Activated T-helper 1 cell treated with anti-CD3 and anti-CD28 coated beads, Interleukin-12 subunit alpha, Interleukin-12 subunit beta, Interleukin-2, Interleukin-4 antibody, amounts not matched to agents 30 ng/mL and 10 ng/mL and 1 ng/mL, durations not matched to agents 14 hours and 24 hours and 36 hours (primary cell): ENCODE measurements at places on chromosomes 6 and 20.
A peak's percentile ranks its signal among the peaks of the same experiment; 100 is the strongest.

GRCh38 chr20:1434571-1435336 is 31.9 kb downstream of the NSFL1C start:
- H3K36me3 ChIP-seq: peaks cover 11% of the 10 kb centered on the region
- H3K4me1 ChIP-seq: peaks cover 48% of the 10 kb centered on the region
- H3K27me3 ChIP-seq: peaks cover 34% of the 10 kb centered on the region
- DNase-seq: peak; percentile 77
- H3K4me3 ChIP-seq: peak overlapping the region; percentile 37

DNA sequence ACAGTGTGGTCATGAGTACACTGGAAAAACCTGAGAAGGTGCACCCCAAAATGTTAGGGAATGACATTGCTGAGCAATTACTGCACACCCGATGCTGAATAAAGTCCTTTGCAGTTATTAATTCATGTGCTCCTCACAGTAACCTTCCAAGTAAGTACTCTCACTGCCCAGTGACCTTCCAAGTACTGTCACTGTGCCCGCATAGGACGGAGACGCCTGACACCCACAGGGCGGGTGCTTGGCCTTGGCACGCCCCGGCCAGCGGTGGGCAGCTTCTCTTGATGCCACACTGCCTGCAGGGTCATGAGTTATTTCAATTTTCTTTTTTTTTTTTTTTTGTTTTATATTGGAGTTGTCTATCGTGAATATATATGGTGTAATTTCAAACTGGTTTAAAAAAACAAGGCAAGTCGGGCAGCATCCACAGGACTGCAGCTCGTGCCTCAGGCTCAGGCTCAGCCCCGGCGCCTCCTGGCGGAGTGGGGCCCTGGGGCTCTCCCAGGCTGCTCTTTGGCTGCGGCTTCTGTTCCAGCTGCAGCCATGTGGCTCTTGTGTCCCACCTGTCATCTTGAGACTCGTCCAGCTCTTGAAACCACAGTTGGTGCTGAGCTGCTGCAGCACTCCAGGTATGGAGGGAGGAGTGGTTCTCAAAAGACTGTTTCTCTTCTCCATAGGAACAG is 27.0 kb downstream of the PNLDC1 start:
- peaks cover 9% of the 10 kb centered on the region for H3K4me1 ChIP-seq
- peaks cover 1% of the 10 kb centered on the region for H3K27me3 ChIP-seq
- no peak for DNase-seq
- no peak overlapping the region for H3K27ac ChIP-seq
- H3K4me3 ChIP-seq: no peak overlapping the region

DNA sequence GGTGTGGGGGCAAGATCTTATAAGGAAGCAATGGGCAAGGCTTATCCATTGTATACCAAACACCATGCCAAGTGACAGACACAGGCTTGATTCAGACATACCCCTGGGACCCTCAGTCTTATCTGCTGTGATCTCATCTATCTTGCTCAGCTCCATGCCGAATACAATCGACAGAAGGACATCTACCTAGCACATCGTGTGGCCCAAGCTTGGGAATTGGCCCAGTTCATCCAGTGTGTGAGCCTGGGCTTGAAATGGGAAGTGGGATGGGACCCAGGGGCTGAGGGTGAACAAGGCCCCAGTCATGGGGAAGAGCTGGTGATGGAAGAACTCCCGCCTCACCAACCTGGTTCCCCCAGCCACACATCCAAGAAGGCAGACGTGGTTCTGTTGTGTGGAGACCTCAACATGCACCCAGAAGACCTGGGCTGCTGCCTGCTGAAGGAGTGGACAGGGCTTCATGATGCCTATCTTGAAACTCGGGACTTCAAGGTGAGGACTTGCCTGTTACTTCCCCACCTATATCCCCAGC is 1.9 kb downstream of the SMPD2 start:
- peaks cover 5% of the 10 kb centered on the region for H3K27me3 ChIP-seq
- peak overlapping the region; percentile 88 for H3K4me3 ChIP-seq
- peaks cover 24% of the 10 kb centered on the region for H3K36me3 ChIP-seq
- H3K4me1 ChIP-seq: peaks cover 23% of the 10 kb centered on the region
- DNase-seq: no peak

GRCh38 chr6:138527411-138528088 is 28.3 kb upstream of the NHSL1 start:
- H3K4me1 ChIP-seq: no peaks in the 10 kb centered on the region
- H3K36me3 ChIP-seq: no peaks in the 10 kb centered on the region
- no peak overlapping the region for H3K4me3 ChIP-seq
- DNase-seq: no peak

GRCh38 chr20:3995067-3995748 is 20.1 kb downstream of the RNF24 start:
- peak overlapping the region; percentile 90 for H3K27ac ChIP-seq
- no peaks in the 10 kb centered on the region for H3K27me3 ChIP-seq
- H3K36me3 ChIP-seq: peaks cover 11% of the 10 kb centered on the region
- peak overlapping the region; percentile 55 for H3K4me3 ChIP-seq
- peaks cover 57% of the 10 kb centered on the region for H3K4me1 ChIP-seq
